Activated T-helper 1 cell treated with Interleukin-2 at 50 U/mL for 16 hours (primary cell): ENCODE measurements at places on chromosomes 7 and 10.
A peak's percentile ranks its signal among the peaks of the same experiment; 100 is the strongest.

DNA sequence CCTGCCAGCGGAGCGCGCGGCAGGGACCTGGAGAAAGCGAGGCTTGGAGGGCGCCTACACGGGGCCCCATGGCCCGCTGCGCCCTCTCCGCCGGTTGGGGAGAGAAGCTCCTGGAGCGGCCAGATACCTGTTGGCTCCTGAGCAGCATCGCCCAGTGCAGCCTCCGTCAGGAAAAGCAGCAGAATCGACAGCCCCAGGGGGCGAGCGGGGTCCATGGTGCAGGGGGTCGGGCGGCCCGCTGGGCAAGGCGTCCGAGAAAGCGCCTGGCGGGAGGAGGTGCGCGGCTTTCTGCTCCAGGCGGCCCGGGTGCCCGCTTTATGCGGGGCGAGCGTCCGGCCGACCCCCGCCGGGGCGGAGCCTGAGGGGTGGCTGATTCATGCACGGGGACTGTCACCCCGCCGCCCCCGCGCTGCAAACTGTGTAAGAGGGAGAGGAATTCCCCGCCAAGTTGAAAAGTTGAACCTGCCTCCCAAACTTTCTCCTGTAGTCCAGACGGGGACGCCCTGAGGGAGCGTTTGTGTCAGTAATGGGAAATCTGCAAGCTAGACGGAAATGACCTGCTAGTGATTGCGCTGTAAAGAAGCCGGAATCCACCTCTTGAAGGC, at the start of gene TFPI2:
Gene TFPI2, minus strand, starts transcription at position 290 of the 605 bp plus-strand sequence. Its CDS starts 75 bp downstream, at position 215.
- DNase-seq = no peak

GRCh38 chr10:50349554-50349953, 98.2 kb upstream of the ASAH2 start:
- DNase-seq = no peak

GRCh38 chr7:106012935-106013439, 49.9 kb downstream of the CDHR3 start:
- no peak for DNase-seq

DNA sequence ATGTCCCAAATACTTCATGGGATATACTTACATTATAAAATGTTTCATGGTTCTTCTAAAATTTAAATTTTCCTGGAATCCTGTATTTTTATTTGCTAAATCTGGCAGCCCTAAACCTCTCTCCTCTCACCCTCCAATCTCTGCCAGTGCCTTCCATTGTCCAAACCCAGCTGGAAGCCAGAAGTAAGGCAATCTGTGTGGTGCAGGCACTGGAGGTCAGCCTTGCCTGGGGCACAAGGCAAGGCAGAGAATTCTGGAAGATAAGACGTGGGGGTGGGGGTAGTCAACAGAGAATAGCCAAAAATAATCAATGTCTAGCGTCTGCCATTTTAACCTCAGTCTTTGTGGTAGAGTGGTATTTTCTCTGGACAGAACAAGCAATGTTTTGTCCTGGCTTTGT, 381.7 kb downstream of the GPAM start:
- no peak for DNase-seq

- DNase-seq = no peak
Observed at GRCh38 chr7:30322271-30323005, 38.0 kb downstream of the ZNRF2 start.

GRCh38 chr10:127423218-127423915, 125.7 kb upstream of the NPS start:
- DNase-seq = no peak

GRCh38 chr10:93160829-93161228, 87.1 kb downstream of the CYP26A1 start:
- DNase-seq = no peak

DNA sequence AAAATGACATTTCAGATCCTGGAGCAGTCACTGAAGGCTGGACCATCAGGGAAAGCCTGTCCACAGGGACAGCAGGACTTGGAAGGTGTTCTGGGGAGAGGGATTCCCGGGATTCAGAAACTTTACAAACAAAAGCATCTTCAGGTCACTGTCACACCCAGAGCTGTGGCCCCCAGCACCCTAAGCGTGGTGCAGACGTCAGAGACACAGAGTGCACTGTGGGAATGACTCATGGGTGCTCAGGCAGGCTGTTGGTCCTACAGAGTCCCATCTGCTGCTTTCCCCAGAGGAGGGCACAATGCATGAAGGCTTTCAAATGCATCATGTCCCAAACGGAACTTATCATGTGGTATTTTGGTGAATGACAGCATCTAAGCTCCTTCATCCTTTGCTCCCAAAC, 13.1 kb upstream of the LRMDA start:
- DNase-seq = no peak

- DNase-seq = no peak
Observed at GRCh38 chr10:35216303-35216905, 89.8 kb downstream of the CREM start.

DNA sequence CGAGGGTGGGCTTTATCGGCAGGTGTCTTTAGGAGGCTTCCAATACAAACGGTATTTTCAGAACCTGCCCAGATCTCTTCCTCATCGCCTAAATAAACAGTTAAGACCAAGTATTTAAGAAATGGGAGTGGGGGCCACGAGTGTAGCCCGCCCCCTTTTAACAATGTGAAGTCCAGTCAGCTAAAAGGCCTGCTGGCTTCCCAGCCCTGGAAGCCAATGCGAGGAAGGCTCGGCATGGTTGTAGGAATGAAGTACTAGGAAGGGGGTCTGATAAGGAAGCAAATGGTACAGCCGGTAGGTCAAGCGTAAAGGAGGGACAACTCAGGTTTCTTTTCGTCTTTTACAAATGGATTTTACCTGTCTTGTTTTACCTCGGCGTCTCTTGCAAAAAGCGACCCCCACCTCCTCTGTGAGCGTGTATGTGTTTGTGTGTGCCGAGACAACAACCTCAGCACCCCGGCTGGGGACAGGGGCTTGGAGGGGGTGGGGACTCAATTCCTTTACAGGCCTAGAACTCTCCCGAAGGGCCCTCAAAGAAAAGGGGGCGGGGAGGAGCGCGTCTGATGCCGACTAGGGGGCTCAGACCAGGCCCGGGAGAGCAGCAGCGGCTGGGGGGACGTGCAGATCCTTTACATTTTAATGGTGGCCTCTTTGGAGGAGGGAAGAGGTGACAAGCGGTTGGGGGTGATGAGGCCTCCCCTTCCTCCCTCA, 147.6 kb downstream of the GPR85 start:
- DNase-seq = no peak

DNA sequence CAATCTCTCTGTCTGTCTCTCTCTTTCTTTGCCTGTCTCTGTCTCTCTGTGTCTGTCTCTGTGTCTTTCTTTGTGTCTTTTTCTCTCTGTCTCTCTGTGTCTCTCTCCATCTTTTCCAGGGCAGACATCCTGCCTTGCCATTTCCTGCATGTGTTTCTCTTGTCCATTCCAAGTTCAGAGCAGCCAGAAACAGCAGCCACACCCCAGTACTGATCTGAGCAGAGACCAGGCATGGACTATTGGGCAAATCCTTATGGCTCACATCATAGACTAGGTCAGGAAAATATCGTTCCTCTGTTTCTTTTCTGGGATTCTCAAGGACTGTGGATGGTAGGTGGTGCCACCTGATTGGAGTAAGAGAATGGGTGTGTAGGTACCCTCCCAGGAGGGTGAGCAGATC, 95.8 kb downstream of the RAMP3 start:
- no peak for DNase-seq

GRCh38 chr10:118564114-118564513, 31.3 kb downstream of the PRLHR start:
- DNase-seq = no peak

GRCh38 chr10:22927661-22928403, at the start of gene ARMC3:
TSS of gene ARMC3 (plus strand) at chr10:22928053. CDS start at chr10:22931997, 3,944 bp downstream.
- DNase-seq = peak; percentile 46

GRCh38 chr10:45249978-45250693, 65.3 kb downstream of the OR13A1 start:
- no peak for DNase-seq

DNA sequence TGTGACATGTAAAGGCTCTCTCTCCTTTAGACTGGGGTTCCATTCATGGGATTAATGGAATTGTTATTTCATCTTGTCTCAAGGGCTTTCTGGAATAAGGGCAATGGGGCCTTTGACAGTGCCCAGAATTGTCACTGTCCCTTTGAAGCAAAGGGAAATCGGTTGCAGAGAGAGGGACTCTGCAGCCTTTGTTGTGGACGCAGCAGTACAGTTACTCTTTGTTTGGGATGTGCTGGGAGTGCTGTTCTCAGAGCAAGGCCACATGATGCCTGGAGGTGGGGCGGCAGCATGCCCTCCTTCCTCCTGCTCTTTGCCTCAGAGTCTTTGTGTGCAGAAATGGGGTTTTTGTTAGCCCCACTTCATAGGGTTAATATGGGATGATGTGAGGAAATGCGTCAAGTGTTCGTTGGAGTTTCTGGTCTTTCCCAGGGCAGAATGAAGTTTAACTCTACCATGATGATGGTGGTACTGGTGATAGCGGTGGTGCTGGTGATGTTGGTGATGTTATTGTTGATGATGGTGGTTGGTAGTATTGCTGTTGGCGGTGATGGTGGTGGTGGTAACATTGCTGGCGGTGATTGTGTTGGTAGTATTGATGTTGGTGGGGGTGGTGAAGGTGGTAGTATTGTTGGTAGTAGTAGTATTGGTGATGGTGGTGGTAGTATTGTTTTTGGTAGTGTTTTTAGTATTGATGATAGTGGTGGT, 45.3 kb downstream of the DOCK1 start:
- no peak for DNase-seq

DNA sequence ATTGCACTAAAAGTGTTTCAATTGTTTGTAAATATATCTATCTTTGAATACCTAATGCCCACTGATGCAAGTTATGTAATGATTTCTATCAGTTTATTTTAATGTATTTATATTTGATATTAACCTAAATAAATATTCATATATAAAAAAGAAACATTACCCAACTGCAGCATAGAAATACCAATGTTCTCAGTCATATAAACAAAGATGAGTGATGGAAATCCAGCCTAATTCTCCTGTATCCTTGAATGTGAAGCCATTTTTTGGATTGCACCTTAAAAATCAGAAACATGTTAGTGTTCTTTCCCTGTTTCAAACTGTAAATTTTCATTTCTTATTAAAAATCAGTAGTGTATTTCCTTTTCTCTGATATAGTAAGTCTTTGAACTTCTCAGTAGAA, 305.8 kb upstream of the GNAI1 start:
- no peak for DNase-seq

DNA sequence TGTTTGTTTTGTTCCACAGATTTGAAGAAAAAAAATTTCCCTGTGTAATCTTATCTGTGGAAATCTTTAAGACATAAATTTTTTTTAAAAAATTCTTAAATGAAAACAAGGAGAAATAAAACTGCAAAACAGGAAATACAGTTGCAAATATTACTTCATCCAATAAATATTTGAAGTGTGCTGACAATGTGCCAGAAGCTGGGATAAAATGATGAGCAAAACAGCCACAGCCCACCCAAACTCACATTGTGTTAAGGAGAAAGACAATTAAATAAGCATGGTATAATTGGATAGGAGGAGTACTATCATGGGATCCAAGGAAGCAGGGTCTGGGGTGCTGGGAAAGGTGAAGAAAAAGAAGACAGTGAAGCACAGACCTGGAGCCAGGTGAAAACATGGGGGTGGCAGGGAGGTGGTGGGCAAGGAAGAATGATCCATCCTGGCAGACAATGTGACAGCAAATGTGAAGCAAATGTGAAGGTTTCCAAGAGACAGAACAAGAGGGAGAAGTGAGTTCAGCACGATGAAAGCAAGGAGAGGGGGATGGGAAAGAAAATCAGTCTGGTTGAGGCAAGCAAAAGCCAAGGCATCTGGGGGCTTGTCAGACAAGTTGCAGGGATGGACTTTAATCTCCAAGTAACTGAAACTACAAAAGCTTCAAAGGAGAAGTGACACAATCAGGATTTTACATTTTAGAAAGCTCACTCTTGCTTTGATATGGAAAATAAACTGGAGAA, 135.9 kb downstream of the HIBADH start:
- no peak for DNase-seq

GRCh38 chr10:132197271-132198067, 10.7 kb downstream of the DPYSL4 start:
- no peak for DNase-seq

GRCh38 chr10:15124190-15124589, 27.0 kb downstream of the RPP38 start:
- DNase-seq = no peak

DNA sequence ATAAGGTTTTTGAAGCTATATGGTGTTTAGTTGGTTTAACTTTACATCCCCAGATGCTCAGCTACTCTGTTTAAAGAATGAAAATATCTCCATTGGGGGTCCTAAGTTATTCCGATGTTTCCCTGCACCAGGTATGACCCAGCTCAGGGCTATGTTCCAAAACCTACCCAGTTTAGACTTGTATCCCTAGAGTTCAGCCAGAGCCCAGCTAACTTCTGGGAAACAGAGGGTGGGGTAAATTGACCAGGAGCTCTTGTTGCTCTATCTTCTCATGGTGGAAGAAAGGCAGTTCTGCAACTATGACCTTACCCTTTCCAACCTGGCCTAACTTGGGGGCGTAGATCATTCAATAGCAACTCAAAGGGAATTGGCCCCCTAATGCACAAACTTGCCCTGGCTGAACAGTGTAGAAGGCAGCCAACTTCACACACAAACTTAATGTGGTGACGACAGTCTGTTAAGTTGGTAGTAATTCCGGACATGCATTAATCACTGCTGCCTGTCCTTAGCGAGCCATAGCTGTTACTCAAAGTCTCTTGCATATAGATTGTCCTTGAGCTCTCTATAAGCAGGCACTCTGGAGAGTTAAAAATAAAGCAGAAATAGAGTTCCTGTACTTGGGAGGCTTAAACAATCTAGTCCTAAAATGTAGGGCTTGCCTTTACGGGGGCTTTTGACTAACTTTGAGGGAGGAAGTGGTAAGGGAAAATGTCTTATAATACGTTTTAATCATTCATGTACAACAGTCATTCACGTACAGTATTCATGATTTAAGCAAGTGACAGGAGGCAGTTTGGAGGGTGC, 5.3 kb upstream of the ZNRF2 start:
- DNase-seq = no peak

DNA sequence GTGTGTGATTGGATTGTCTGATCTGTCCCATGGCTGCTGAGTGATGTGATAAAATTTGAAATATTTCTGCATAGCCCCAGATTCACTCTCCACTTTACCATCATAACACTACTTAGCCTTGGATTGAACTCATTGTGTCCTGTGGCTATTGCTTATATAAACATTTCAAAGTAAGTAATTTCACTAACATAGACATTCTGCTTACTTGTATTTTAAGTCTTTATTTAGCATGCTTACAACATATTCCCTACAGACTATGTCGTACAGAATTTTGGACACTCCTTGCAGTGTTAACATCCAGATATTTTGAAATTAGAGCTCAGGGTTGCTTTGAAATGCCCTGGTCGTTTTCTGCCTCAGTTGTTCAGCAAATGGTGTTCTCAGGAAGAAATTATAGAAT, 117.6 kb downstream of the LRRC4 start:
- no peak for DNase-seq

GRCh38 chr10:29039677-29040189, 249.1 kb upstream of the LYZL1 start:
- DNase-seq = no peak

GRCh38 chr10:58462863-58463507, 49.7 kb upstream of the BICC1 start:
- DNase-seq = no peak

- DNase-seq = no peak
Observed at GRCh38 chr7:144834641-144835144, 1.2 kb downstream of the TPK1 start.

GRCh38 chr10:99758211-99758891, 24.1 kb upstream of the ABCC2 start:
- no peak for DNase-seq

- DNase-seq = no peak
Observed at GRCh38 chr10:123556049-123556448, 110.1 kb upstream of the GPR26 start.

GRCh38 chr7:2450198-2451107, 25.7 kb downstream of the GRIFIN start:
- DNase-seq = no peak
